ENCODE measurements at places on chromosomes 12 and 14.

DNA sequence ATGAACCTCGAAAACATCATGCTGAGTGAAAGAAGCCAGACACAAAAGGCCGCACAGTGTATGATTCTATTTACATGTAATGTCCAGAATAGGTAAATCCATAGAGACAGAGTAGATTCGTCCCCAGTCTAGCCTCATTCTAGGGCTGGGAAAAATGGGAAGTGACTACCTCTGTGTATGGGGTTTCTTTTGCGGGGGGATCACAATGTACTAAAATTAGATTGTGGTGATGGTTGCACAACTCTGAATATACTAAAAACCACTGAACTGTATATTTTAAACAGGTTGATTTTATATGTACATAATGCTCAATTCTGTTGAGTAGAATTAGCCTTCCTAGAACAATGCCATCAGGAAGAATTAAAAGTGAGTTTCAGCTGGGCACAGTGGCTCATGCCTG, 6.3 kb upstream of the RILPL2 start:
- DNase-seq, result no peak

DNA sequence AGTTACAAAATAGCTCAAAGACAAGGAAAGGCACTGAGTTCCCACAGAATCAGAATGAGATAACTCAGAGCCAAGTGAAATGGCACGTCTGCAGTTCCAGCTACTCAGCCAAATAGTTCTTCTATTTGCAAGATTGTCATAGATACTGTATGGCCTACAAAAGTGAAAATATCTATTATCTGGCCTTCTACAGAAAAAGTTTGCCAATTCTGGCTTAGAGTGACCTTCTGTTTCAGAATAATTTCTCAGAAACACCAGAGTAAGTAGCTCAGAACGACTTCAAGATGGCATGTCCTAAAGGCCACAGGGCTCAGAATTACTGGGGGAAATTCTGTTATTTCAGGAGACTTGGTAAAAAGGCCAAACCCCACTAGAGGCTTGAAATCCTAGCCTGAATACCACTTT, 10.7 kb upstream of the RTRAF start:
- DNase-seq, result no peak

- no peak for DNase-seq
Observed at GRCh38 chr14:52342849-52343596, 28.9 kb downstream of the PTGER2 start.

- no peak for DNase-seq
Observed at GRCh38 chr12:127750076-127750840, 516.7 kb upstream of the TMEM132C start.

DNA sequence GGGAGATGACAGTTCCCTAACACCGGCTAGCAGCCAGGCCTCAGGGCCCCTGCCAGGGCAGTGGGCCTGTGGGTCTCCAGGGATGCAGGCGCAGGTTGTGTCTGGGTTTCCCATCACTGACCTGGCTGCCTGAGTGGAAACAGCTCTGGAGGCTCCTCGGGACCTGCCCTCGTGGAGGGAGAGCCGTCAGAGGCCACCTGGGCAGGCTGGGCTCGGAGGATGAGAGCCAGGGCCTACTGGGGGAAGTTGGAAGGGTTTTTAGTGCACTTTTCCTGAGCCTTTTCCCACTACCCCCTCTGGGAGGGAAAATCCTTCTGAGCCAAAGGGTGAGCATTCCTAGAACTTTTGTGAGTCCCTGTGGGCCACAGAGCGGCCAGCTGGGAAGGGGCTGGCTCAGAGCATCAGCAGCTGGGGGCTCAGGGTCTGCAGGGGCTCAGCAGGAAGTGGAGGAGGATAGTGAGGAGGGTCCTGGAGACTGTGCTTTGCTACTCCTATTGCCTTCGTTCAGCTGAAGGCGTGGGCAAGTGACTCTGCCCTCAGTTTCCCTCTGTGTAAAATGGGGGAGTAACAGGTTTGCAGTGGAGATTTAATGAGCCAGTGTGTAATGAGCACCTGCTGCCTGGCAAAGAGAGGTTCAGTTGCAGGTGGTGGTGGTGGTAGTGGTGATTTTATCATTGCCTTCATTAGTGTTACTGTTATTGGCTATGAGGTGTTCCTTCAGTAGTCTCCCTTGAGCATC, 1.8 kb downstream of the SH2B3 start:
- DNase-seq, result no peak

GRCh38 chr12:79351251-79351650, 339.5 kb downstream of the PAWR start:
- no peak for DNase-seq

GRCh38 chr14:74649167-74649566, 37.1 kb upstream of the LTBP2 start:
- DNase-seq, result no peak

GRCh38 chr12:116071555-116072230, 205.8 kb downstream of the MED13L start:
- DNase-seq, result no peak

GRCh38 chr12:32125455-32126084, 18.9 kb downstream of the BICD1 start:
- DNase-seq, result no peak

All from NCI-H1436 treated with DMSO at 0.1 percent for 48 hours (cell line).